ENCODE measurements at places on chromosomes 1 and 21.

GRCh38 chr1:98051065-98051675 lies 130.3 kb upstream of the DPYD start:
- DNase-seq, result peak; percentile 71

DNA sequence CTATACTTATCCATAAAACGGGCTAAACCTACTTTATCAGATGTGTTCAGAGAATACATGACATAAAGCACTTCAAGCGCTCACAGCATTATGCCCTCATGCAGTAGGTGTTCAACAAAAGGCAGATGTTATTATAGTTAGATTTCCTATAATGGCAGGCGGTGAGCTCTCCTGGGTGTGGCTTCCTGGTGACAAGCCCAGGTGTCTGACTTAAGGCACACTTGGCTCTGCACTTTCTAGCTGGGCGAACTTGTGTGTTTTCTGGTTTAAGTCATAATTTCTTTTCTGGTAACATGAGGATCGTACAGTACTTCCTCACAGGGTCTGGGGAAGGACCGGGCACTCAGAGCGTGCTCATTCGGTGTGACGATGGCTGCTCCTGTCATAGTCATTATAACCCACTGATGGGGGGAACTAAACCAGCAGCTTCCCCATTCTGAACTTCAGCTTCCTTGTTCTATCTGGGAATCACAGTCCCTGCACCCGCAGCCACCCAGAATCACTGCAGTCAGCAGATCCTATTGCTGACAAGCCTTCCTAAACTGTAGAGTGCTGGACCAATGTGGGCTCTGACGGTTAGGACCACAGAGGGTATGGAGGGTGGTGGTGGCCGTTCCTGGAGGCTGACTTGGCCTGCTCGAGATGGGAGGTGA lies 52.8 kb downstream of the IGSF21 start:
- no peak for DNase-seq

- DNase-seq, result no peak
Measured at GRCh38 chr1:111085676-111086075, 54.2 kb downstream of the DRAM2 start.

GRCh38 chr1:55893155-55893554 lies 678.0 kb upstream of the USP24 start:
- no peak for DNase-seq

DNA sequence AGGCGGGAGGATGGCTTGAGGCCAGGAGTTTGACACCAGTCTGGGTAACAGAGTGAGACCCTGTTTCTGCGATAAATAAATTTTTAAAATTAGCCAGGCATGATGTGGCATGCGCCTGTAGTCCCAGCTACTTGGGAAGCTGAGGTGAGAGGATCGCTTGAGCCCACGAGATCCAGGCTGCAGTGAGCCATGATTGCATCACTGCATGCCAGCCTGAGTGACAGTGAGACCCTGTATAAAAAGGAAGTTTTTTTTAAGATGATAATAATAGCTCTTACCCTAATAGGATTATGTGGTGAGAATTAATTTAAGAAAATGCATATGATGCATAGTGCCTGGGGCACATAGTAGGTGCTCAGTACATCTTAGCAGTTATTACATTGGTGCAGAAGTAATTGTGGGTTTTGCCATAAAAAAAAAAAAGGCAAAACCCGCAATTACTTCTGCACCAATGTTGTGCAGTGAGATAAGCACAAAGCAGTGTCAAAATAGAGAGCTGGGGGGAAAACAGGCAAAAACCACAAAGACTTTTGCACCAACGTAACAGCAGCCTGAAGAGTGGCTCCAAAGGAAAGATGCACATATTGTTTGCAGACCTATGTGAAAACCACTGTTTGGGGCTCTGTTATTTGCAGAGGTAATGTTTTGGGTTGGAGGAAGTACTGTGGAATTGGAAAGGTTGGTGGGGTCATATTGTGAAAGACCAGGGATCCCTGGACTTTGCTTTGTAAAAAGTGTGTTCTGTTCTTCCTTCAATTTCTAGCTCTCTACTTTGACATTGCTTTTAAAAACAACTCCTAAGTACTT lies 72.4 kb downstream of the PLXNA2 start:
- no peak for DNase-seq

- no peak for DNase-seq
Measured at GRCh38 chr1:230261928-230262650, 164.0 kb downstream of the PGBD5 start.

DNA sequence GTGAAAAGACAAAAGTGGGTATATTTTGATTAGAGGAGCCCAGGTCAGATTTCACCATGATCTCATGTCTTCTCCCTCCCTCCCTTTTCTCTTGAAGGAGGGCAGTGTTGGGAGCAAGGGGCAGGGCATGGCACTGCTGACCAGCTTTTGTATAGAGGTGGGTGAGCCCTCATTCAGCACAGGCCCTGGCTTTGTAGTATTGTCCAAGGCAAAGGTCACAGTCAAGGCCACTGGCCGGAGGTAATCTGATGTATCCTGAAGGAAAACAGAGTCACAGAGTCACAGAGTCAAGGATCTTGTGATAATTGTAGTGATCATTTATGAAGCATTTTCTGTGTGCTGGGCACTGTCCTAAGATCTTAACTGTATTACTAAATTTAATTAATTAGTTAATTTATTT lies 11.9 kb downstream of the ITGA10 start:
- DNase-seq, result no peak

DNA sequence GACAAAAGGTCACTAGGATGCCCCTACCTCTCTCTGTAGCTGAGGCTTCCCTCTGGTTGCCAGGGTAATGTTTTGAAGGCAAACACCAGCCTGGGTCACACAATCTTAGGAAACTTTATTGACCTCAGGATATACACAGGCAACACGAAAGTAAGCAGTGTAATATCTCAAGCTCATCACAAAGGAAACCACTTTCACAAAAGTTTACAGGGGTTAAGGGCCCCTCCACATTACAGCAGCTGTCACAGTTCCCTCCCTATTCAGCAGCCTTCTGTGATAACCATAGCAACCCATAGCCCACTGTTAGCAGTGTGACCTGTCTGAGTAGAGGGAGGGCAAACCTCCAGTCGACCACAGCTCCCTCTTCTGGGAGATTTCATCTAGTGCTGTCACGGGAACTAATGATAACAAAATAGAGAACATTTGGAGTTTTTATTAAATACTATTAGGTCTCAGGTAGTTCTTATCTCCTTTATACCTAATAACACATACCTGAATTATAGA lies 149.8 kb downstream of the PTPRC start:
- DNase-seq, result no peak

- DNase-seq, result no peak
Measured at GRCh38 chr1:200228081-200228480, 181.8 kb downstream of the ZNF281 start.

DNA sequence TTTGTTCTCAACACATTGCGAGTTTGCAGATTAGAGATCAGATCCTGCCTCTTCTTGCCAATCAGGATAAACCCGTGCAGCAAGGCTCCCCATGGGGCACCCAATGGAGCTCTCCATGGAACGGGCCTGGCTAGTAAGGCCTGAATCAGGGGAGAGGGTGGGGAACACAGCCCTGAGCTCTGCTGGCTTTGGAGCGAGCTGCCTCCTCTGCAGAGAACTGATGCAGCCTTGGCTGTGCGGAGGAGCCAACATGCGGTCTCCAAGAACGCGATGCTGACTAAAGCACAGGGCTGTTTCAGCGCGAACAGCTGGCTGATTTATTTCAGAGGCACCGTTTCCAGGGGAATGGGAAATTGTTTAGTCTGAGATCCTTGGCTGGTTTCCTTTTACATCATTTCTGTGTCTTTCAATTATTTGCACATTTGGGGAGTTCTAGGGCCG lies 139.7 kb downstream of the TSEN15 start:
- DNase-seq, result no peak

DNA sequence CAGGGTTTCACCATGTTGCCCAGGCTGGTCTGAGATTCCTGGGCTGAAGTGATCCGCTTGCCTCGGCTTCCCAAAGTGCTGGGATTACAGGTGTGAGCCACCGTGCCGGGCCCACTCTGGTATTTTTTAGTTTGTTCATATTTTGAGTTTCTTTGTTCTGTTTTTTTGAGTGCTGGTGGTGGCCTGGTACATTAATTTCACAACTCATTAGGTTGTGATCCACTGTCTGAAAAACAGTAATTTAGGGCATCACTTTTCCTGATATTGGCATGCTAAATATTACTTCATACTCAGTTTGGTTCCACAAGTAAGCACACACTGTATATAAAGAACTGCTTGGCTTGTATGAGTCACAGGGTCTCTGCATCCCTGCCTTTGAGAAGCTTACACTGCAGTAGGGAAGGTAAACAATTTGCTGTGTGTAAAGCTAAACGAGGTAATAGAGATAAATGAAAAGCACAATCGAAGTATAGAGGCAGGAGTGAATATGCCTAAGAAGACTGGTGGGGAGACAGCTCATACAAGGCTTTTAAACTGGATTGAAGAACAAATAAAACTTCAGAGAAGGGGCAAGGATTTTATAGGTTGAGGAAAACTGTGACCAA lies 7.7 kb downstream of the SNX27 start:
- DNase-seq, result no peak

DNA sequence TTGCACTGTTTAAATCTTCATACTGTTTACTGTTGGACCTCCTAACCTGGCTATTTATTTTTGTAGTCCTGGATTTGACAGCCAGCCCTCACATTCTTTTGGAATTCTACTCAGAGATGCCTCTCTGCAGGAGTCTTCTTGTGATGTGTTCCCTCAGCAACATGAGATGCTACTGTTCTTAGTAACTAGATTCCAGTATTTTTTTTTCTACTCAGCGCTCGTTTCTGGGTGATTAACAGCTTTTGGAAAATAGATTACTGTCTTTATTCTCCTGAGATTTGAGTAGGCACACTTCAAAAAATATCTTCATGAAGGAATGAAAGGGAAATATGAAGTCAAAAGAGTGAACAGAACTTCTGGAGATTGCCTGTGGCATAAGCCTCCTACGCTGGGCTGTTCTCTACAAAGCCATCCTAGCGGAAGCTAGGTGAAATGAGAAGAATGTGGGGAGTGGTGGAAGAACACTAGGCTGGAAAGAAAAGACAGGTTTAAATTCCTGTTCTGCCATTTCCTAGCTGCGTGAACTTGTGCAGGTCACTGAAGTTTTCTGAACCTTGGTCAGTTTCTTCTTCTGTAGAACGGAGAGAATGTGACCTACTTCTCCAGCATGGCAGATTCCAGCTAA lies 75.9 kb downstream of the LRRC8C start:
- DNase-seq, result no peak

- DNase-seq, result no peak
Measured at GRCh38 chr21:45836268-45836655, 145.3 kb upstream of the COL6A1 start.
